ENCODE measurements at places on chromosomes 5 and 9.

DNA sequence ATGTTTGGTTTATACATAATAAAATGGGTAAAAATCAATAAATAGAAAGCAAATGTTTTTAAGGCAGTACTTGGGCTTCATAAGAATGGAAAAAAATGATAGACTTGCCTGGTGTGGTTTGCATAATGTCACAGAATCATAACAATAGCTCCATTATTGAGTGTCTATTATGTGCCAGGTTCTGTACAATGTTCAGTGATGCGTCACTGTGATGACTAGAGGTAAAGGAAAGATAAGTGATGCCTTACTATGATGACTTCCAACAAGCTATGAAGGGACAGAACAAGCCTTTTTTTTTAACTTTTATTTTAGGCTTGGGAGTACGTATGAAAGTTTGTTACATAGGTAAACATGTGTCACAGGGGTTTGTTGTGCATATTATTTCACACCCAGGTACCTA is 128.8 kb downstream of the TMC1 start:
- no peak for DNase-seq

DNA sequence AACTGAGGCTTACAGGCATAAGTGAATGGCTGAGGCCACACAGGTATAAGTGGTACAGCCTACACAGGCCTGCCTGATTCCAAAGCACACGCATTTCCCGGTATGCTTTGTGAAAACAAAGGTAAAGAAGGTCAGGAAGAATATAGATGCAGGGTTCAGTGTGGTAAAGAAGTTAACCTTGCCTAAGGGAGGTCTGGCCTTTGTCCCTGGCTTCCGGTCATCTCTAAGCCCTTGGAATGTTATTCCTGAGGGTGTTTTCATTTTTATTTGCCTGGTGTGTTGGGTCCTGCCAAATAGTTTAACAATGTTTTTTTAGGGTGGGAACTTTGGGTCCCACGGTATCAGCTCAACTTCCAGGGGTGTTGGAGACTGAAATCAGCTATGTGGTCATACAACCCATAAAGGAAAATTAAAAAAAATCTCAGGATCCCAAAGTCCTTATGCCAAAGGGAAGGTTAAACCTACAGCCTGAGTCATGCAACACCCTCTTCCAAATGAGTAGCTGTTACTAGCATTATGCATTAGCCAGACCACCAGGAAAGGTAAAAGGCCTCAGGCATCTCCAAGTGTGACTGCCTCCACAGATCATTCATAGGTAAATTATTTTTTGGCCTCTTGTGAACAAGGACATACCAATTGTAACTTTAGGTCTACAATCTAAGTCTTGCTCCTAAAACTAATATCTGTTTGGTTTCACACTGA is 124.6 kb downstream of the ATP10B start:
- no peak for DNase-seq

GRCh38 chr9:37540634-37541033 is 35.5 kb downstream of the FBXO10 start:
- DNase-seq = no peak

DNA sequence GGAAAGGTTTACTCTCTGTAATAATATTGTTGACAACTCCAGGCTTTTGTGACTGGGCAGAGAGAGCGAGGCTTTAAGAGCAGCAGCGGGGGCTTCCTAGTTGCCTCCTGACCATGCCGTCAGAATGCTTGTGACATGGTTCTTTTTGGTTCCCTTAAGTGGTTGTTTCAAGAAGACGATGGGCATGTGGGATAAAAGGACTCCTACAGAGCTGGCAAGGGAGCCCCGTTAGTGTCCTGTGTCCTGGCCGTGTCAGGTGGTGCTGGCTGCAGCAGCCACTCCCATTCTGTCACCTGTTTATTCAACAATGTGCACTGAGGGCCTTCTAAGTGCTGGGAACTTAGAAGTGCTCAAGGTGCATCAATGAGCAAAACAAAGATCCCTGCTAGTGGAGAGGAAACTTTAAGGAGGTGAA is 19.7 kb downstream of the LCP2 start:
- no peak for DNase-seq

GRCh38 chr5:126514558-126515141 is 80.4 kb downstream of the ALDH7A1 start:
- no peak for DNase-seq
